NB4 (cell line): ENCODE measurements at places on chromosomes 16 and 17.
A peak's percentile ranks its signal among the peaks of the same experiment; 100 is the strongest.

DNA sequence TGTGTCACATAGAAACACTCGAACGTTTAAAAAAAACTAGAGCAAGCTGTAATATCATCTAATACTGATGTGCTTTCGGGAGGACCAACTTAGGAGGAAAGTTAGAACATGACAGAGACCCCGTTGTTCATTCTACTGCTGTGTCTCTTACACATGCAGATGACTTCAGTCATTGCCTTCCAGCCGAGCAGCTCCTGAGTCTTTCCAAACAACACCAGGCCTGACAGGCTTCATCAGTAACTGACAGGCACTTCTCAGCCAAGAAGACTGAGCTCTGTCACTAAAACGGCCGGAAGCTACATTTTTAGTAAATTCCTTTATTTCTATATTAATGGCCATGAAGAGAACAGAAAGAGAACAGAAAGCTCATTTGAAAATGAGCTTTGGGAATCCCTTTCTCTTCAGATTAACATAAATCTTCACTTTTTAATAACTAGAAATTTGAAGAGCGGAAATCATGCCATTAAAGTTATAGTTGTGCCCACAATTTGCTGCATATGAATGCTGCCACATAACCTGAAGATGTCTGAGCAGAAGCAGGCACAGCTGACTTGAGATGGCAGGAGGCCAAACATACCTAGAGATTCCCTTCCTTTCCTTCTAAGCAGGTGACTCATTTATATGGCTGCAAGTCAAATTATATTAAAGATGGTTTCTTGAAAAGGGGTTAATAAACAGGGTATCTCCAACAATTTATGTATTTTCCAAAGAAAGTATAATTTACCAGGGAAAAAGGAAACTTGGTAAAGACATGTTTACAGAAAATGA is 148.9 kb downstream of the ITFG1 start:
- DNase-seq: no peak

DNA sequence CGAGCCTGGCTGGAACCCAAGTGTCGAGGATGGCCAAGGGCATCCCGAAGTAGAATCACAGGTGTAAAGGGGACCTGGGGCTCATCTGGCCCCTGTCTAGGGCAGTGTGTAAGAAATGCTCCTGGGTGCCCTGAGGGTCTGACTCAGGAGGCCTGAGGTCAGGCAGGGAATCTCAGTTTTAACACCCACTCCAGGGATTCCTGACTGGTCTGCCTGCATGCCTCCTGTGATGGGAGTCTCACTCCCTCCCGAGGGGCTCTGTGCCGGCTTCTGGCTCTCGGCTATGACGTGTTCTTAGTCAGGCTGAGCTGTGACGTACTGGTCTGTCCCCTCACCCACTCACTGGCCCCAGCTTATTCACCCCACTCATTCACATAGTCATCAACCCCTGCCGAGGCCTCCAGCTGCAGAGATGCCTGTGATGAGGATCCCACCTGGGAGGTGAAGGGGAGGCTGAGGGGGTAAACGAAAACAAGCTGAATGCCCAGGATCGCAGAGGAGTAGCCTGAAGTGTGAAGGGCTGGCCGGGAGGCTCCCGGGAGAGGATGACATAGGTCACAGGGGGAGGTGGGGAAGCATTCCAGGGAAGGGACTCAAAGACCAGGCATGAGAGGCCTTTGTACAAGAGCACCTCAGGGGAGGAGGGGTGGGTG is 23.8 kb downstream of the FAM83G start:
- DNase-seq: no peak

DNA sequence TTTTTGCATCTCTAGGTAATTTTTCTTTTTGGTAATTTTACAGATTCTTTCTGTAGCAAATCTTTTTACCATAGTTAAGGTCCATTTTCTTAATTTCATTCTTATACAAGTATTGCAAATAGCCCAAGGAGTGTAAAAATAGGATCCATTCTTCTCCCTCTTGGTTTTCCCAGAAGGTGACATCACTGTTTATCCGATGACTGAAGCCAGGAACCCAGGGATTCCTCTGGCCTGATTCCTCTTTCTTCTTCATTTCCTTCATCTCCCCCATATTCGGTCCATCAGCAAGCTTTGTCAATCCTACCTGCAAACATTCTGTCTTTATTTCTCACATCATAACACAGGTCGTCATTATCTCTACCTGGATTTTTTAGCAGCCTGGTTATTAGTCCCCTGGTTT is 5.3 kb downstream of the RBBP6 start:
- DNase-seq: no peak

DNA sequence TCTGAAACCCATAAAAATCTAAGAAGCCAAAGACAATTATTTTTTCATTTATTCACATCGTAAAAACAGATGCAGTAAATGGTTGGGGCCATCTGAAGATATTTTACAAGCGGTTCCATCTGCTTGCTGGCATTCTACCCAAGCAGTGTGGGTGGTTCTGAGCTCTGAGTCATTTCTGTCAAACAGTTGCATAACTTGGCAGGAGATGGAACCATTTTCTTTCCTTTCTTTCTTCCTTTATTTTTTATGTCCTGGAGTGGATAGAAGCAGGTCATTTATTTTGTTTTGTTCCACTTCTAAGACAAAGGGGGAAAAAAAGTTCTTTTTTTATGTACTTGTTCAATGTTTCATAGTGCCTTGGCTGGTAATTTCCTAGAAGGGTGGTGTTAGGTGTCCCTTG is 1151.9 kb upstream of the GOT2 start:
- peak; percentile 47 for DNase-seq

DNA sequence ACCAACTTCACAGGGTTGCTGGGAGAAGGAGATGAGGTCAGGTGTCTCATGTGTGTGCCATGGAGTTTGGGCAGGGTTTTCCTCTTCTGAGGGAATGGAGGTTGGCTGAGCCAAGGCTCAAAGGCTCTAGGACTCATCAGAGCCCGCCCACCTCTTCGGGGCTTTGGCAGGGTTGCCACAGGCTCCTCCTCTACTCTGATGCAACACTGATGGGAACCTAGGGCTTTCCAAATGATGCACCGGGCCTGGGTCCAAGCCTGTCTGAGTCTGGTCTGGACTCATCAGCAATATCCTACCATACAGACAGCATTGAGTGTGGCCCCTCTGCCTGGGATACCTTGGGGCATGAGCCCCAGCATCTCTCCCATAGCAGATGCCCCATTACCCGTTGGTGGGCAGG is 59.5 kb upstream of the LHX1 start:
- DNase-seq: peak; percentile 22

DNA sequence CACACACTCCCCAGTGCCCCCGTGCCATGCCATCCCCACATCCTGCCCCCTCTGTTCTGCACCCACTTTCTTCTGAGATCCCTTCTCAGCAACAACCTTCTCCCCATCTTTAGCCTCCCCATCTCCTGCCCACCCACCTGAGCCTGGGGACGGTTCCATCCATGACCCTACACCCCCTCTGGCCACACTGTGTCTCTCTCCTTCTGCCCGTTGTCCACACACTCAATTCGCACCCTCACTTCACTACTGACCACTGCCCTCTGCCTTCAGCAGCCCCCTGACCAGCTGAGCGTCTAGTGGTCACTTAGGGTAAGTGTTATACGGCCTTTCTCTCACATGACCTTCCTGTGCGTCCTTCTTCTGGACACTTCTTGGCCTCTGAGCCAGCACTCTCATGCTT is 6.1 kb downstream of the ARHGAP27 start:
- DNase-seq: no peak

DNA sequence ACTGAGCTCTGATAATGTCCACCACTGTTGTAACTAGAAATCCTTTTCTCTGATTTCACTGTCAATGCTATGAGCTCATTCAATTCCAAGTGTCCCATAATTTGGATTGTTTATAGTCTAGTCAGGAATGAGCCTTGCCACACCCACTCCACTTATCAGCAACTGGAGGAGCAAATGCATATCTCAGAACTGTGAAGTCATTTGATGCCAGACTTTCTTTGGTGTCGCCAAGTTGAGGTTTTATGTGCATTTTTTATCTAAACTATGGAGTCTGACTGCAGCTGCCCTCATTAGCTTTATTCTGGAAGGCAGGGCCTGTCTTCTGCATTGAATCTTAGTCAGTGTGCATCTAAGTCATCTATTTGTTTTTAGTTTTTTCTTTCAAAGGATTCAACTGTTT is 361.3 kb downstream of the PMP22 start:
- DNase-seq: no peak

DNA sequence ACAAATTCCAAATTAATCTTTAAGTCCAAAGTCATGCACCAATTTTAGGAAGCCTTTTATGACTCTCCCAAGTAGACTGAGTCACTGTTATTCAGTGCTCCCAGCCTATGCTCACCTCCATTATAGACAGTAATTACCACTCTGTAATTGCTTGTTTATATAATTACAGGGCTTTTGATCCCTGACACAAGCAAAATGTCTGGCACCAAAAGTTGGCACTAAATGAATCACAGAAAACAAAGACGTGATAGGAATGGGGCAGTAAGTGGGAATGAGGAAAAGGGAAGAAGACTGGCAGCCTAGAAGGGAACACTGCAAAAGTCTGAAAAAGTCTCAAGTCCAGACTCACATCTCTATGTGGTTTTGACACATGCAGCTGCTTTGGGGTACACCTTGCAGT is 94.1 kb downstream of the SLC39A11 start:
- DNase-seq: no peak

- peak; percentile 64 for DNase-seq
Measured at GRCh38 chr16:27109666-27110523, 43.2 kb downstream of the C16orf82 start.

- DNase-seq: peak; percentile 99
Measured at GRCh38 chr16:54930005-54930868, at the start of gene IRX5. TSS of gene IRX5 (plus strand) at chr16:54930865. CDS start at chr16:54931199, 334 bp downstream.
